ENCODE measurements at places on chromosomes 2 and 18.
A peak's percentile ranks its signal among the peaks of the same experiment; 100 is the strongest.

- no peak for DNase-seq
Measured at GRCh38 chr18:13730481-13730880, 4.0 kb downstream of the RNMT start.

- DNase-seq, result no peak
Measured at GRCh38 chr2:177478907-177479306, 86.3 kb downstream of the AGPS start.

GRCh38 chr2:85183479-85183878, 50.3 kb downstream of the TCF7L1 start:
- DNase-seq, result no peak

GRCh38 chr2:128684523-128684922, 365.9 kb upstream of the HS6ST1 start:
- no peak for DNase-seq

DNA sequence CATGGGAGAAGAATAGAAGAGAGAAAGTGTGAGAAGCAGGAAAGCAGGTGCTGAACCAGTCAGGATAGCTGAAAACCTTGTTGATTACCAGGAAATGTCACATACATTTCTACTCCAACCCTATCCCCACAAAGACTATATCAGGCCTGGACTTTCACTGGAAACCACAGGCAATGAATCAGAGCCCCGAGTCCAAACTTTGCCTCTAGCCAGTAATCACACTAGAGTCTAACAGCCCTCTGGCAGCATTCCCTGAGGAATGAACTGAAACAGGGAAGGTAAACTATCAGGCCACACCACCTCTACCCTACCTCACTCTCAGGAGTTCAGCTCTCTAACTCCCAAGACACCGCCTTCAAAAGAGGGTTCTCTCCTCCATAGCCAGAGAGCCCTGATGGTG, 18.7 kb upstream of the IHH start:
- DNase-seq, result no peak

- DNase-seq, result no peak
Measured at GRCh38 chr2:95010718-95011117, 14.8 kb upstream of the MAL start.

GRCh38 chr18:61159246-61159645, 174.0 kb upstream of the CDH20 start:
- no peak for DNase-seq

DNA sequence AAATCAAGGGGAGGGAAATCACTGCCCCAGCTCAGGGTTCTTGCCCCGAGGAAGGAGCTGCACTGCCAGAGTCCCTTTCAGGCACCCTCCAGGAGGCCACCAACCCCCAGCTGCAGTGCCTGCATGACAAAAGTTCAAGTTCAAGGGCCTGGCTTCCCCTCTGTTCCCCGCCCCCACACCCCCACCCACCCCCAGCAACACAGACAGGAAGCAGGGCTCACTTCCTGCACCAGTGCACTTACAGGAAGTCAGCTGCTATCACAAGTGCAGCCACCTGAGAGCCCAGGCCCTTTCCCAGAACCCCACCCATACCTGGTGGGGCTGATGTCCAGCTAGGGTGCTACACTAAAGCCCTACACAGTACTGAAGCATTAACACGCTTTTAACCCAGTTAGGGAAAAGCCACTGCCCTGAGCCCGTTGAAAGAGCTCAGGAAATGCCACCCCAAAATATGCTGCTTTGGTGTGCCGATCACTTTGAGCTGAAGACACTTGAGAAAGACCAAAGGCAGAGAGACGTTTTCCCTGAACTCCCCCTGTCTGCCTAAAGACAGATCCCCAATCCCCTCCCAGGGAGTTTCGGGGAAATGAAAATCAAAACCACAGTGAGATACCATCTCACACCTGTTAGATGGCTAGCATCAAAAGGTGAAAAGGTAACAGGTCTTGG, 109.9 kb upstream of the CAB39 start:
- no peak for DNase-seq

GRCh38 chr18:79936641-79937040, 14.8 kb downstream of the SLC66A2 start:
- DNase-seq, result no peak

DNA sequence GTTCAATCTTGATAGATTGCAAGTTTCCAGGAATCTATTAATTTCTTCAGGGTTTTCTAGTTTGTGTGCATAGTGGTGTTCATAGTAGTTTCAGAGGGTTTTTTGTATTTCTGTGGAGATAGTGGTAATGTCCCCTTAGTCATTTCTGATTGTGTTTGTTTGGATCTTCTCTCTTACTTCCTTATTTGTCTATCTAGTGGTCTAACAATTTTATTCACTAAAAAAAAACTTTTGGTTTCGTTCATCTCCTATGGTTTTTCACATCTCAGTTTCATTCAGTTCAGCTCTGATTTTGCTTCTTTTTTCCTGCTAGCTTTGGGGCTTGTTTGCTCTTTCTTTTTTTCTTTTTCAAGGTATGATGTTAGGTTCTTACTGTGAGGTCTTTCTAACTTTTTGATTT, 94.5 kb downstream of the SNTG2 start:
- no peak for DNase-seq

GRCh38 chr2:36172824-36173223, 182.8 kb upstream of the CRIM1 start:
- no peak for DNase-seq

GRCh38 chr2:25368660-25369059, 26.9 kb upstream of the DNMT3A start:
- no peak for DNase-seq

DNA sequence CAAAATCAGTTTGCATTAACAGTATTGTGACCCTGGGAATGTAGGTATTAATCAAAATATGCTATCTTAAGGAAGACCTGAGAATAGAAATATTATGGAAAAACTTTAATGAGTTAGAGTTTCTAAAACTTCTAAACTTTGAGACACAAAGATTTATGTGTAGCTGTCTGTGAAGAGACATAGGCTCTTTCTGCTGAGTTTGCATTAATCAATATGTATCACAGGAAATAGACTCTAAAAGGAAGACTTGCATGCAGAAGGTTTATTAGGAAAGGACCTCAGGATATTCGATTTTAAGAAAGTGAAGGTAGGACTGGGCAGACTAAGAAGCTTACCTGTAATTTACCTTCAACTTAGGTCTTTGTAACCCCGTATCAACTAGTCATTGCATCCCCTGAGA, 494.8 kb upstream of the NRXN1 start:
- no peak for DNase-seq

- DNase-seq, result peak; percentile 14
Measured at GRCh38 chr2:79041032-79041448, 15.5 kb downstream of the REG3G start.
